Adrenal gland (tissue), 19 donors: ENCODE measurements at places on chromosomes 1 and 21.

DNA sequence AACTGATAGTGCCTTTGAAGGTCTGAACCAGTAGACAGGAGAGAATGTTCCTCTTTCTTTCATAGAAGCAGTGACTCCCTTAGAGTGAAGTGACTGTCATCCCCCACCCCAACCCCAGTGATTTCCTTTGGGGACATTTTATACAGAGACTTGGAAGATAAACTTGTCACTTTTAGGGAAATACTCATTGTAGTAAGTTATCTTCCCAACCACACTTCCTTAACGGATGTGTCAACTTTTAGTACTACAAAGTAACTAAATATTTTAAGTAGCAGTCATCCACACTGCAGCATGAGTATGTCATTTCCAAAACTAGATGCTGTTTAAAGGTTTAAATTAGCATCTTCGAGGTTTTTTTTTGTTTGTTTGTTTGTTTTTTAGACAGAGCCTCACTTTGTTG is 13.7 kb downstream of the LRRC8B start:
- H3K27me3 ChIP-seq, result no peaks in the 10 kb centered on the region
- H3K4me3 ChIP-seq, result no peak overlapping the region
- H3K4me1 ChIP-seq, result peaks cover 14% of the 10 kb centered on the region
- H3K36me3 ChIP-seq, result no peaks in the 10 kb centered on the region
- peak overlapping the region; percentile 32 for H3K27ac ChIP-seq

- no peaks in the 10 kb centered on the region for H3K36me3 ChIP-seq
- no peaks in the 10 kb centered on the region for H3K4me1 ChIP-seq
- H3K27ac ChIP-seq, result no peak overlapping the region
- no peaks in the 10 kb centered on the region for H3K27me3 ChIP-seq
These were observed 40.6 kb downstream of the PTP4A2 start for GRCh38 chr1:31897526-31898100.

DNA sequence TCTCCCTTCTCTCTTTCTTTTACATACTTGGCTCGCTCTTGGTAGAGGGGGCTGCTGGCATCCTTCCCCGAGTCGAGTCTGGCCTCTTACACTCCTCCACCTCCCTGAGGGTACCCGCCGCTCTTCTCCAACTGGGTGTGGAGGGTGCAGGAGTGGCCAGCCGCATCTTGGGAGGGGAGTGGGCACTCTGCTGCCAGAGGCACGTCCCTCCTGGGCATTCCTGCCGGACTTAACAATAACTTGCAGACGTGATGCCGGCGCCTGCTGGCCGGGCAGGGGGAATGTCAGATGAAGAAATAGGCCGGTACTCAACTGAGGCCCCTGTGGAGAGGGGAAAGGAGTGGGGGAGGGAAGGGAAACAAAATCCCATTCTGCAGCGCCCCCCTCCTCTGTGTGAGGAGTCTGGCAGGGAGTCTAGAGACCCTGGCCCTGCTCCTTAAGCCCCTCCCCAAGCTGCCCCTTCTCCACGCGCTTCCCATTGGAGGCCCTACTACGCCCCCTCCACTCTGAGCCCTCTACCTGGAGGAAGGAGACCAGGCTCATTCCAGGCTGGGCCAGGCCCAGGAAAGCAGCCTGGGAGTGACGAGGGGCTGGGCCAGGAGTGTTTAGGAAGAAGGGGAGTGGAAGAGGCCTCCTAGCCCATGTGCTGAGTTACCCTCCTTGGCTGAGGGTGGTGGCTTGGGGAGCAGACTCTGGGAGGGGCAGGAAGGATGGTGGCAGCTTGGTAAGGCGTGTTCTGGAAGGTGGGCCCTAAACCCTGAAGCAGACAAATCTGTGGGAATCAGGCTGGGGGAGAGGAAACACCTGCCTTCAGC is 1.8 kb downstream of the ATP2B4 start:
- peaks cover 46% of the 10 kb centered on the region for H3K4me1 ChIP-seq
- peak; percentile 43 for DNase-seq
- H3K27me3 ChIP-seq, result no peaks in the 10 kb centered on the region
- no peaks in the 10 kb centered on the region for H3K36me3 ChIP-seq
- peak overlapping the region; percentile 41 for H3K27ac ChIP-seq

DNA sequence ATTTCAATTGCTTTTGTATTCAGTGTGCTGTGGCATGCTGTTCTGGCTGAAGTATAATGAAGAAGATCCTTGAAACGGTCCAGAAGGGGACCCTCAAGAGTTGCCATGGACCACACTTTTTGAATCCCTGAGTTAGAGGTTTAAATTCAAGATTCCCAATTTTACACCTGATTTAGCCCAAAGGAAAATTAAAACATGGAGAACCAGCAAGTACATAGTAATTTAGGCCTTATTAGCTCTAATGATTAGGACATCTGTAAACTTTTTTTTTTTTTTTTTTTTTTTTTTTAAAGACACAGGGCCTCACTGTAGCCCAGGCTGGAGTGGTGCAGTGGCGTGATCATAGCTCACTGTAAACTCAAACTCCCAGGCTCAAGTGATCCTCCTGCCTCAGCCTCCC is 107.3 kb downstream of the ENAH start:
- no peak overlapping the region for H3K27ac ChIP-seq
- H3K4me1 ChIP-seq, result peaks cover 8% of the 10 kb centered on the region
- no peaks in the 10 kb centered on the region for H3K36me3 ChIP-seq

DNA sequence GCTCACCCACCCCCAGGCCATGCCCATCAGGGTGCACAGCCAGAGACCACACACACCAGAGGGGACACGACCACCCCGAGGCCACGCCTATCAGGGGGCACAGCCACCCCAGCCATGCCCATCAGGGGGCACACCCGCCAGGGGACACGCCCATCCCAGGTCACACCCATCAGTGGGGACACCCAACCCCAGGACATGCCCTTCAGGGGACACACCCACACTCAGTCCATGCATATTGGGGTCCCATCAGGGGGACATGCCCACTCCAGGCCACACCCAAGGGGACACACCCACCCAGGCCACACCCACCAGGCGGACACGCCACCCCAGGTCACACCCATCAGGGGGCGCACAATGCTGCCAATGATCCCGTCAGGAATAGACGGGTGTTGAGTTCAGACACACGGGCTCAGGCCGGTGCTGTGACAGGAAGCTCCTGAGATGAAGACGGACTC is 20.7 kb downstream of the MCM3AP start:
- H3K4me1 ChIP-seq, result no peaks in the 10 kb centered on the region
- no peaks in the 10 kb centered on the region for H3K27me3 ChIP-seq
- no peak for DNase-seq

GRCh38 chr1:224433041-224433691 is 1.4 kb downstream of the WDR26 start:
- H3K4me3 ChIP-seq, result peak overlapping the region; percentile 79
- H3K27ac ChIP-seq, result peak overlapping the region; percentile 84
- peaks cover 12% of the 10 kb centered on the region for H3K36me3 ChIP-seq
- H3K27me3 ChIP-seq, result no peaks in the 10 kb centered on the region

- H3K36me3 ChIP-seq, result no peaks in the 10 kb centered on the region
- peaks cover 12% of the 10 kb centered on the region for H3K4me1 ChIP-seq
- DNase-seq, result no peak
- H3K27me3 ChIP-seq, result no peaks in the 10 kb centered on the region
These were observed 12.8 kb downstream of the S100PBP start for GRCh38 chr1:32830092-32830852.

- H3K4me3 ChIP-seq, result no peak overlapping the region
- H3K36me3 ChIP-seq, result no peaks in the 10 kb centered on the region
- H3K27me3 ChIP-seq, result no peaks in the 10 kb centered on the region
- H3K4me1 ChIP-seq, result no peaks in the 10 kb centered on the region
These were observed 50.5 kb downstream of the OMA1 start for GRCh38 chr1:58496042-58496441.

- peaks cover 9% of the 10 kb centered on the region for H3K4me1 ChIP-seq
- no peaks in the 10 kb centered on the region for H3K27me3 ChIP-seq
- no peak overlapping the region for H3K27ac ChIP-seq
- DNase-seq, result no peak
- H3K36me3 ChIP-seq, result no peaks in the 10 kb centered on the region
These were observed 5.7 kb downstream of the WNT4 start for GRCh38 chr1:22137004-22137720.

DNA sequence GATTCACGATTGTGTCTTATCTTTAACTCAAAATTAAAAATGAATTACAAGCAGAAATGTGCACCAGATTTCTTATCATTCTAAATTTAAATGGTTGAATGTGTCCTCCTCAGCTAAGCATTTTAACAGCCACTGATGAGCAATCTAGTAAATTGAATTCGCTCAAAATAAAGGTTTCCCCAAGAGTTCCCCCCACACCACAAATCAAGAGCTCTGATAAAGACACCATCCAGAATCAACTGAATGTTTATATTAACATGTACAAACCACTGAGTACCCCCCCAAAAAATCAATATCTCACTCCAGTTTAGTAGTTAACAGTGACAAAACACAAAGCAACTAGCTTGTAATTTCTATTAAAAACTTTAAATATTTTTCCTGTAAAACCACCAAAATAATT is 1.9 kb downstream of the GPBP1L1 start:
- no peaks in the 10 kb centered on the region for H3K36me3 ChIP-seq
- no peak for DNase-seq
- H3K27me3 ChIP-seq, result no peaks in the 10 kb centered on the region
- H3K27ac ChIP-seq, result no peak overlapping the region
- H3K4me1 ChIP-seq, result peaks cover 34% of the 10 kb centered on the region

DNA sequence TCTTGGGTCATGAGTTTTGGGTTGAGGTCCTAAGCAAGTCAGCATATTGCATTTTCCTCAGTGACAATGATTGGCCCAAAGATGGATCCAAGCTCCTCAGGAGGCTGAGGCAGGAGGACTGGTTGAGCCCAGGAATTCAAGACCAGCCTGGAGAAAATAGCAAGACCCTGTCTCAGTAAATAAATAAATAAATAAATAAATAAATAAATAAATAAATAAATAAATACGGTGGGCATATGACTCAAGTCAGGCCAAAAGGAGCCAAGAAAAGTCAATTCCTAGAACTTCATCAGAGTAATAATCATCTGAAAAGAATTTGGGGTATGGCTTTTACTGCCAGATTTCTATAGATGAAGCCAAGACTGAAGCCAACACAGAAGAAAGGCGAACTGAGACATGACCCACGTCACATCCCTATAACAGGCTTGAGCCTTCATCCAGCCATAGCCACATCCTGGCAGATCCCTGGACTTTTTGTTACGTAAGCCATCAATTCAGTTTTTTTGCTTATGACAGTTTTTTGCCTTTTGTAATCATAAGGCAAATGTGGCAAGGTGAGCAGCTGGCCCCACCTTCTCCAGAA is 88.5 kb upstream of the NFASC start:
- no peak for DNase-seq
- H3K27ac ChIP-seq, result no peak overlapping the region
- H3K4me1 ChIP-seq, result no peaks in the 10 kb centered on the region
- H3K27me3 ChIP-seq, result no peaks in the 10 kb centered on the region
- no peak overlapping the region for H3K4me3 ChIP-seq

- H3K27ac ChIP-seq, result no peak overlapping the region
- DNase-seq, result no peak
- no peaks in the 10 kb centered on the region for H3K27me3 ChIP-seq
- H3K36me3 ChIP-seq, result no peaks in the 10 kb centered on the region
- H3K4me3 ChIP-seq, result no peak overlapping the region
These were observed 17.0 kb upstream of the GRIK3 start for GRCh38 chr1:37051346-37051745.

DNA sequence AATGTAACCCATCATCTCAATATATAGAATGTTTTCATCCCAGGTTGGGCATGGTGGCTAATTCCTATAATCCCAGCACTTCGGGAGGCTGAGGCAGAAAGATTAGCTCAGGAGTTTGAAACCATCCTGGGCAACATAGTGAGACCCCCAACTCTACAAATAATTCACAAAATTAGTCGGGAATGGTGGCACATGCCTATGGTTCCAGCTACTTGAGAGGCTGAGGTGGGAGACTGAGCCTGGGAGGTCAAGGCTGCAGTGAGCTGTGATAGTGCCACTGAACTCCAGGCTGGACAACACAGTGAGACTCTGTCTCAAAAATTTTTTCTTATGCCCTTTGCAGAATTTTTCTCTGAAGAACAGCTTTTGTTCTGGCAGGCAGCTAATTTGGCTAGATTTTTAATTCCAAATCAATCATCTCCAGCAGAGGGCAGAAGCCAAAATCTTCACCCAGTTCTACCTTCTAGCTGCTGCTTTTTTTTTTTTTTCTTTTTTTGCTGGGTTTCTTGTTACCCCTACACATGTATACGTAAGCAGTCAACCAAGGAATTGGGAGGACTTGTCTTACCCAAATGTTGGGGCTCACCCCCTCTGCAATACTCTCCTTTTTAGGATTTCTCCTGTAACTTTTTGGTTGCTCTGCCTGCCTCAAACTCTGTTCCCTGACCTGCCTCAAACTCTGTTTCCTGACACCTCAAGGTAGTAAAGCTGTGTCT is 2.7 kb upstream of the RAD54L start:
- H3K27me3 ChIP-seq, result no peaks in the 10 kb centered on the region
- no peaks in the 10 kb centered on the region for H3K36me3 ChIP-seq
- no peak overlapping the region for H3K27ac ChIP-seq

DNA sequence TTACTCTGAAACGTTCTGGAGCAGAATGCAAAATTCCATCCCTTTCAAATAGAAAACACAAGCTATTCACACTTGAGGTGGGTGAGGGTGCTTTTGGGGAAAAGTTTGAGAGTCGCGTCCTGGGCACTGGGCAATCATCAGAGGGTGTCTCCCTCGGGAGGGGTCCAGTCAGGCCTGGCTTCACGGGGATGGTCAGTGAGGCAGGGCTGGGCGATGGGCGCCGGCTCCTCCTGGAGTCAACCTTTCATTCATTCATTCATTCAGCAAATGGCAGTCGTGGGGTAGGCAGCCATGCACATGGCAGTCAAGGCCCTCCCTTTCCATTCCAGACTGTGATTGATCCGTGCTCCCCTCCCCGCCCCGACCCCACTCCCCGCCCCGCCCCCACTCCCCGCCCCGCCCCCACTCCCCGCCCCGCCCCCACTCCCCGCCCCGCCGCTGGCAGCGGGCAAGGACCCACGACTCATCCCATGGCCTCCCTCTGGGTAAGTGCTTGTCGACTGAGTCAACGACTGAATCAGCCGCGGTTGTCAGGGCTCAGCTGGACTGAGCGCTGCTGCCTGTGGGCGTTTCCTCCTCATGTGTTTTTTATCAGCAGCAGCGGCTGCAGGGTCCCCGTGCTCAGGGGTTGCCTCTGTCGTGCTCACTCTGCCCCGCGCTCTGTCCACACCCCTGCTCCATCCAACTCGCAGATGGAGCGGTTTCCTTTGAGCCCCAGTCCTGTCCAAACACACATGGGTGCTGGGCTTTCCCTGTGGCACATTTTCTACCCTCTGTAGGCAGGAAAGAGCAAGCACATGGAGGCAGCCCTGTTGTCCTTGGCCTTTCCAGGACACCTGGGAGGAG is 12.5 kb upstream of the SPSB1 start:
- H3K4me3 ChIP-seq, result no peak overlapping the region
- H3K36me3 ChIP-seq, result no peaks in the 10 kb centered on the region
- no peaks in the 10 kb centered on the region for H3K27me3 ChIP-seq
- peaks cover 25% of the 10 kb centered on the region for H3K4me1 ChIP-seq
- DNase-seq, result peak; percentile 89
- peak overlapping the region; percentile 15 for H3K27ac ChIP-seq

GRCh38 chr1:155897746-155898145 is 13.4 kb downstream of the RIT1 start:
- no peak overlapping the region for H3K4me3 ChIP-seq
- H3K36me3 ChIP-seq, result no peaks in the 10 kb centered on the region
- H3K27ac ChIP-seq, result no peak overlapping the region
- no peak for DNase-seq
- H3K27me3 ChIP-seq, result no peaks in the 10 kb centered on the region
